ENCODE measurements at places on chromosomes 6 and 20. TPM values are rescaled to one million over a fixed set of nuclear protein-coding genes. Genes with fewer than 3 reads are reported as not detected.

- no peaks in the 10 kb centered on the region for H3K36me3 ChIP-seq
- H3K4me3 ChIP-seq = no peak overlapping the region
- no peak overlapping the region for H3K27ac ChIP-seq
- no peaks in the 10 kb centered on the region for H3K27me3 ChIP-seq
These were observed 113.6 kb upstream of the DST start for GRCh38 chr6:56756219-56756789.

DNA sequence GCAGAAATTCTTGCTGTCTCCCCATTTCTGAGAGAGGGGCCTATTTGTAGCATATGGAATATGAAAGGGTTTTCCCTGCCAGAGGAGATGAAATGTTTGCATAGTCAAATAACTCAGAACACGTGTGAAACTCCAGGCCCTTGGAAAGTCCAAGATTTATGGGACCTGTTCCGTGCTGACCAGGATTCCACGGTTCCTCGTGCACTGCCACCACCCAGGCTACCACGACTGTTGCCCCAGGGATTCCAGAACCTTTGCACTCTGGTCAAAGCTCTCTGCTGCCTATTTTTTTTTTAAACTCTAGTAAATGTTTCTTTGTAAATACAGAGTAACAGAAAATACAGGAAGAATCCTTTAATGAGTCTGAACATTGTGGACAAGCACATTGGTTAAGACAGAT lies 35.0 kb downstream of the MYLK4 start:
- no peak for DNase-seq

GRCh38 chr6:79605968-79606764 lies 25.0 kb upstream of the SH3BGRL2 start:
- no peaks in the 10 kb centered on the region for H3K36me3 ChIP-seq
- no peaks in the 10 kb centered on the region for H3K27me3 ChIP-seq

DNA sequence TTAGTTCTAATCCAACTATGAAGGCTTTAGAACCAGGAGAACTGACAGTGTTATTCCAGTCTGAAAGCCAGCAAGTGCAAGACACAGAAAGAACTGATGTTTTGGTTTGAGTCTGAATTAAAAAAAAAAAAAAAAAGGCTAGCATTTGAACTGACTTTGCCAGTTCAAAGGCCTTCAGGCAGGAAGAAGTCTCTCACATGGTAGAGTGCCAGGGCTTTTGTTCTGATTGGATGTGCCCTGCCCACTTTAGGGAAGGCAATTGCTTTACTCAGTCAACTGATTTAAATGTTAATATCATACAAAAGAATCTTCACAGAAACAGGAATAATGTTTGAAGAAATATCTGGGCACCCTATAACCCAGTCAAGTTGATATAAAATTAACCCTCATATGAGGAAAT lies 212.2 kb downstream of the HIVEP2 start:
- H3K36me3 ChIP-seq = no peaks in the 10 kb centered on the region
- H3K27me3 ChIP-seq = no peaks in the 10 kb centered on the region
- H3K4me3 ChIP-seq = no peak overlapping the region
- no peaks in the 10 kb centered on the region for H3K4me1 ChIP-seq
- no peak overlapping the region for H3K27ac ChIP-seq
- no peak for DNase-seq

The EHMT2 gene
- total RNA-seq = 37.5 TPM

The BMP5 gene
- 1.3 TPM for total RNA-seq

The SNAI1 gene
- total RNA-seq = 0.80 TPM

- H3K27ac ChIP-seq = peak overlapping the region; percentile 84
- H3K36me3 ChIP-seq = no peaks in the 10 kb centered on the region
- peaks cover 15% of the 10 kb centered on the region for H3K4me1 ChIP-seq
- H3K27me3 ChIP-seq = no peaks in the 10 kb centered on the region
- H3K4me3 ChIP-seq = no peak overlapping the region
These were observed 60.2 kb downstream of the TFAP2C start for GRCh38 chr20:56689318-56689717.

- no peak overlapping the region for H3K27ac ChIP-seq
- H3K36me3 ChIP-seq = no peaks in the 10 kb centered on the region
- H3K4me3 ChIP-seq = no peak overlapping the region
- no peaks in the 10 kb centered on the region for H3K4me1 ChIP-seq
- DNase-seq = no peak
- H3K27me3 ChIP-seq = no peaks in the 10 kb centered on the region
These were observed 8.7 kb upstream of the RWDD1 start for GRCh38 chr6:116562614-116563013.

GRCh38 chr6:88814909-88815308 lies 148.5 kb downstream of the RNGTT start:
- H3K4me3 ChIP-seq = no peak overlapping the region
- DNase-seq = no peak
- H3K4me1 ChIP-seq = no peaks in the 10 kb centered on the region
- no peaks in the 10 kb centered on the region for H3K36me3 ChIP-seq
- H3K27me3 ChIP-seq = no peaks in the 10 kb centered on the region

The FAM83C gene
- not detected for total RNA-seq

GRCh38 chr20:43567477-43567876 lies 8.7 kb downstream of the SGK2 start:
- no peak for DNase-seq
- H3K4me1 ChIP-seq = no peaks in the 10 kb centered on the region
- no peak overlapping the region for H3K4me3 ChIP-seq
- no peaks in the 10 kb centered on the region for H3K27me3 ChIP-seq

All from breast epithelium (tissue), 4 donors.